Effector memory CD8-positive, alpha-beta T cell (primary cell): ENCODE measurements at places on chromosomes 11 and 22.

DNA sequence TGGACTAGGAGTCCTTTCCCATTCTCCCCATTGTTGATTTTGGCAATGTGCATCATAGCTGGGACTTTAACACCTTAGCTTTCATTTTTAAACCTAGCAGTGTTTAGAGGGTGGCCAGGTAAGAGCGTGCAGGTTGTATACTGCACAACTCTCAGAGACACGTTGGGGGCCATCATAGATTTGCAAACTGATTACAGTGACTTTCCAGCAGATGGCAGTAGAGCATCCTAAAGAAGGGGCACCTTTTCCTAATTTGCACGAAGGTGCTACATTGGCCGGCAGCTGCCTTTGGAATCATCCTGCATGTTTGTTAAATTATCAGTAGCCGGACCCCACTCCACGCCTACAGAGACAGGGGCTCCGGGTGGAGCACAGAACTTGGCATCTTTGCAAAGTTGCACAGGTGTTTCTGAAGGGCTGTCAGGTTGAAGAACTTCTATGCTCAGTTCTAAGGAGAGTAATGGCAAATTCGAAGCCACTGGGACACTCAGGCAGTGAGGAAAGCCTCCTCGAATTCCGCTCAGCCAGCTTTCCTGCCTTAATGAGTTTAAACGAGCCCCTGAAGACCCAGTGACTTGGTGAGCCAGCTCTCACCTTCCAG, 7.7 kb downstream of the LHFPL7 start:
- DNase-seq: peak; percentile 44

GRCh38 chr11:95363164-95363563, 132.2 kb upstream of the SESN3 start:
- DNase-seq: no peak

DNA sequence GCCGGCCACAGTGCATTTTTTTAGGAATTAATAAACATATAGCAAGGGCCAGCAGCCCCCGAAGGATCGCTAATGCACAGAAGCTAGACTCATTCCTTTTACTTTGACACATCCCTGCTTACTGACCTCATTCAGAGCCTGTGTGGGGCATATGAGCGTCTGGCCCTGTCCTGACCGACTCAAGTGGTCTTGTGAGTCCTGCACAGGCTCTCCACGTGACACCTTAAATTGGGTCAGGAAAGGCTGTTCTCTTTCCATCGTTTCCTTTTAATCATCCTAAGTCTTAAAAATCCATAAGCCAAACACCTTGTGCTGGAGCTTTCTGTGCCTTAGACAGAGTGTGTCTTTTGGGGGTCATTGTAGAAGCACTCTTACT, 18.6 kb downstream of the SDHAF2 start:
- DNase-seq: no peak

DNA sequence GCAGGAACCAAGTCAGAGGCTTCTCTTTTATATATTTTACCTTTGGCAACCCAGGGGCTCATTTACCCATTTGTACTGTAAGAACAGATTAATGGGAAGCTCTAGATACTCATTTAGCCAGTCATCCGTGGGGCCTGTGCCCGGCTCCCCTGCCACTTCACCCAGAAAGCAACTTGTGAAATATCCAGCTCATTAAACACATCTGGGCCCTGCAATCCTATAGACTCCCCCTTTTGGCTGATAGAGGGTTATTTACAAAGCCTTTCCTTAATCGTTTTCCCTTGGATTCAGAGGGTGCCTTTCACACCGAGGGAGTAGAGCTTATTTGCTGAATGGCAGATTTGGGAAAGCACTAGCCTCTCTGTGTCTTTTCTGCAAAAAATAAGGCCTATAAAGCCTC, 118.7 kb upstream of the SORL1-AS1 start:
- no peak for DNase-seq

DNA sequence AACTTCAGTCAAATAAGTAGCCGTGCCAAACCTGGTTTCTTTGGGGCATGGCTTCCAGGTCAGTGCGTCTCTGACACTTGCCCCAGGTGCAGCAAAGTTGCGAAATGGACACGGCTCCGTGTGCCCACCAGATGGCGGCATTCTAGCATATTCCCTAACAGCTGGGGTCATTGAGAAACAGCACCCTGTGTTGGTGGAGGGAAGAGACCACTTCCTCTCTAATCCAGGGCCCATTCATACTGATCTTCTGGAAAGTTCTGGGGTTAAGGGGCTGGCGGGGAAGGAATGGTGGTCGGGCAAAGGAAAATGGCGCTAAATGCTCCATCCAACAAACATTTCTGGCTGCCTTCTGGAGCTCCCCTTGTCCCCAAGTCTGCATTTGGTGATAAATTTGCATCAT, 141.2 kb upstream of the TIMP3 start:
- DNase-seq: peak; percentile 13

- no peak for DNase-seq
Measured at GRCh38 chr22:19983741-19984140, 32.9 kb downstream of the ARVCF start.

- no peak for DNase-seq
Measured at GRCh38 chr11:67700548-67701262, 26.3 kb upstream of the ALDH3B2 start.
